ENCODE measurements at places on chromosomes 1 and 21. TPM values are rescaled to one million over a fixed set of nuclear protein-coding genes. Genes with fewer than 3 reads are reported as not detected.

Gene DMRTA2
- total RNA-seq, result not detected

Gene TMPRSS15
- total RNA-seq, result not detected

Gene VANGL1
- 9.2 TPM for total RNA-seq

Gene INAVA
- total RNA-seq, result not detected

Gene GOLT1A
- total RNA-seq, result not detected

Gene MYCL
- total RNA-seq, result 3.1 TPM

Gene GBP6
- not detected for total RNA-seq

Gene DCST1
- total RNA-seq, result not detected

Gene ARHGEF19
- 4.0 TPM for total RNA-seq

Gene SLC1A7
- total RNA-seq, result not detected

Gene PCAT6
- 0.26 TPM for total RNA-seq

Gene MIXL1
- total RNA-seq, result not detected

Gene FAM78B
- 0.13 TPM for total RNA-seq

Gene ADORA3
- not detected for total RNA-seq

Gene ADAM30
- total RNA-seq, result not detected

Gene PRKCZ
- 0.59 TPM for total RNA-seq

Gene PTPRC
- not detected for total RNA-seq

Gene ELAPOR1
- 0.21 TPM for total RNA-seq
